A673 (cell line): ENCODE measurements at places on chromosomes 1 and 21.

DNA sequence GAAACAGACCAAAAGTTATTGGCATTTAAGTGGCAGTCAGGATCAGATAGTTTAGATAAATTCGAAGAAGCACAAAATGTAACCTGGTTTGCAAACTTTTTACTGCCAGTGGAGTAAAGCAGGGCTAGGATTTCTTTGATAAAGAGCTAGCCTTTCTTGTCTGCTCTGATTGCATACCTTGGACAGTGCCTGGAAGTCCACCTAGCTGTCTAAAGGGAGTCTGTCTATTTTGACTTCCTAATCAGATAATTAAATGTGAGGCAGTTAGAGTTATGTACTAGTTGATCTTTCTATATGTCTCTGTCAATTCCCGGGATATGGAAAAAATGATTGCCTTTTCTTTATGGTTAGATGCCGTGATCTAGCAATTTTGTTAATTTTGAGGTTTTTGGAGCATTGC lies 4.1 kb downstream of the GPSM2 start:
- DNase-seq = no peak

DNA sequence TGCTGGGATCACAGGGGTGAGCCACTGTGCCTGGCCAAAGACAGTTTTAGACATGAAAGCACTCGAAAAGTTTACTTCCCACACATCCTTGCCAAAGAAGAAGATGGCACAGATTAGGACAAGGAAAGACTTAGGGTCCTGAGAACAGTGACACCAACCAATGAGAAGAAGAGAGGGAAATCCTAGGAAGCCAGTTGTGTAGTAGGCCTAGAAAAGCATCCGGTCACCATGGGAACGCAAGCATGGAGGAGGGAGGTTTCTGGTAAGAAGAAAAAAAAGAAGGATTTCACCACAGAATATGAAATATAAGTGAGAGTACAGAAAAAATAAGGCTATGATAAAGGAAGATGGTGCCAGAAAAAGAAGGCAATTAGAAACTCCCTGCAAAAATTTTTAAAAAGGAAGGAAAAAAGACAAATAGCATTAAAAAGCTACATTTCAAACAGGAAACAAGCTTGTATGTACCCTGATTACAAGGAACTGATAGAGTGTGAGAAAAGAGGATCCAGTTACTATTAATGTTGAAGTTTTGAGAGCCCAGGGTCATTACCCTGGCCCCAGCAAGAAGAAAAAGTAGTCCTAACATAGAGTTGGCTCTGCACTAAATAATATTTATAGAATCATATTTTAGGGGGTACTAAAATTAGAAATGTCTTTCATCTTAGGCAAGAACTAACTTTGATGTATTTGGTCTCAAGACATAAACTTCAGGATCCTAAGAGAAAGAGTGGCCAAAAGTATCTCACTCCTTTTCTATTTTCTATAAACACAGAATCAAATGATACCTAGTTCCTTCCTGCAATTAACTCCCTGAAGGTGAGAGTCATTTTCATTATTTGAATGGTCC lies 16.1 kb downstream of the DIPK1A start:
- no peak for DNase-seq

GRCh38 chr1:226798427-226799411 lies 59.6 kb upstream of the ITPKB start:
- no peak for DNase-seq

- DNase-seq = no peak
Observed at GRCh38 chr1:94335447-94335846, 82.7 kb upstream of the ABCD3 start.

- no peak for DNase-seq
Observed at GRCh38 chr1:200366577-200367253, 43.1 kb downstream of the ZNF281 start.

- DNase-seq = no peak
Observed at GRCh38 chr1:9719978-9720722, 68.6 kb downstream of the PIK3CD start.

DNA sequence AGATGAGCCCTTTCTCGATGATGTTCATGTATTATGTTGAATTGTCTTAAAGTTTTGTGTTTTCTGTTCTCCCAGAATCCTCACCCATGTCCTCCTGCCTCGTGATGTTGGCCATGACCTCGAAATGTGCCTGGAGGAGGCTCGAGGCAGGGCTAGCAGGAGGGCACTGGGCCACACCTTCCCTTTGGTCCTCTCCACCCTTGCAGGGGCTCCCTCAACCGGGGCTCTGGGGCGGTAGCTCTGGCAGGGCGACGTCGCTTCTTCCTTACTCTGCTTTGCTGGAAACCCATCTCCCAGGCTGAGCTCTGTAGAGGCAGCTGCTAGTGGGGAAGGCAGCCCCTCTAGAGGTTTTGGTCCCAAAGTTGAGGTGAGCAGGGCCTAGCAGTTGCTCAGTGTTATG lies 14.3 kb downstream of the TFF3 start:
- DNase-seq = no peak

- DNase-seq = peak; percentile 70
Observed at GRCh38 chr21:45590726-45591618, 48.7 kb upstream of the SLC19A1 start.

GRCh38 chr1:86394416-86394815 lies 1.7 kb downstream of the ODF2L start:
- no peak for DNase-seq

GRCh38 chr1:61226791-61227567 lies 144.6 kb downstream of the NFIA start:
- DNase-seq = peak; percentile 54

GRCh38 chr1:10975567-10976326 lies 36.7 kb upstream of the TARDBP start:
- DNase-seq = peak; percentile 91

DNA sequence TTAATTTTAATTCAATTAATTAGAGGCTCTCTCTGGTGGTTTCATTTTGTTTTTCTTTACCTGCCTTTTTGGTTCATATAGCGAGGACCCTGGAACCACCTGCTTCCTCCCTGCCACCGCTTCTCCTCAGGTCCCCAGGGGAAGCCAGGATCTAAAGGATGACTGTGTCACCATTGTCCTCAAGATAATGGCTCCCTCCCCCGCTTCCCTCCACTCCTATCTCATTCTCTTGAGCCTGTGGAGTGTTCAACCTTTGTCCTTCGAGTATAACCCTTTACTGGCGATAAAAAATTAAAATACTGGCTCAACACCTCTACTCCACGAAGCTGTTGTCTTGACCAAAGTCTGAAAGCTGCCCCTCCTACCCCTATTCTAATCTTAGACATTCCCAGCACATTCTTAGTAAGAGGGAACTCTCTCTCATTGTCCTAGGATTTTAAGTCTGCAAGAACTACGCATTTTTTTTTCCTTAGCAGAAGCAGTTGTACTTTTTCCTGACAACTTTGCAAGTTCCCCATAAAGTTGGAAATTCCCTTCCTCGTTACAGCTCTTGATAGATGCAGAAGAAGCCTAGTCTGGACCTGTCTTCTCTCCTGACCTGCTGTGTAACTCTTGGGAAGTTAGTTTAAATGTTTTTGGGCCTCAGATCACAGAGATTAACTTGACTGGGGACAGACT lies 12.6 kb upstream of the MAPKAPK2 start:
- no peak for DNase-seq

DNA sequence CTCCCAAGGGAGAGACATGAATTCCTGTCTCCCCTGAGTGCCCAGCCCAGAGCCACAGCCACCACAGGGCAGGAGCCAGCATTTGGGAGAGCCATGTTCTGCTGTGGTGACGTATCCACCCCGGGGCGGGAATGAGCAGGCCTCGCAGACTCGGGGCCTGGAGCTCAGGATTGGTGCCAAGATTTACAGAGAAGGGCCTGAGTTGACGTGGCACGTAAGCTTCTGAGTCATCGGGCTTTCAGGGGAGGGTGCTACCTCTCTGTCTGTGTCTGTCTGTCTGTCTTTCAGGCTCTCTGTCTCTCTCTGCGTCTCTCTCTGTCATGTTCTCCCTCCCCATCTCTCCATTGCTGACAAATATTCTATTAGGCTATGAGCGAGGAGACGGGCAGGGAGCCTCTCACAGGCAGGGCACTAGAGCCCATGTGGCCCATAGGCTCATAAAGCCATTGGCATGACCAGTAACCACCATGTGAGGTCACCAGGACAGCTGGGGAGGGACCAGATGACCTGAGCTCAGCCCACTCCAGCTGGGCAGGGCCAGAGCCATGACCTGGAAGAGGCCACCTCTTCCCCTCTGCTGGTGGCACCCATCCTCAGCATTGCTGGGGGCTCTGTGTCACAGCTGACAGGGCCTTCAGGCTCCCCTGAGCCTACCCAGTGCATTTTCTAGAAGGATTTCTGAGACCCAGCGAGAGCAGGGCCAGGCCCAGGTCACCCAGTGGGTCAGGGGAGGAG lies 300.0 kb upstream of the VAMP3 start:
- DNase-seq = peak; percentile 94

GRCh38 chr1:10340930-10341590 lies 57.8 kb upstream of the PGD start:
- no peak for DNase-seq

GRCh38 chr1:224592636-224593582 lies 23.2 kb upstream of the CNIH3 start:
- DNase-seq = peak; percentile 8

- DNase-seq = no peak
Observed at GRCh38 chr1:57357462-57357861, 66.4 kb downstream of the DAB1 start.

DNA sequence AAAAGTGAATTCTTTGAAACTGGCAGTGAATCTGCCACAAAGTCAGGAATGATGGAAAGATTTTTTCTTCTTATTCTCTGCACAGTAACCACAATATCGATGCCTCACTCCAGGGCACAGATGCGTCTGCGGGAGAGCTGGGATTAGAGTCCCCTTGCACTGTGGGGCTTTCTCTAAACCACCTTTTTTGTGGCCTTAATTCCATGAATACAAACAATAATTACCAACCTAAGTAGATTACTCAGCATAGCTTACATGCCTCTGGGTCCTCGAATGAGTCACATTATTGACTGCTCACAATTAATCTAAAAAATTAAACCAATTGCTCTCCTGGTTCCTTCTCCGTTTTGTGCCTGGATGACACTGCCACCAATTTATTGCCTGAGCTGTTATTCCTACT lies 125.8 kb downstream of the KAZN start:
- DNase-seq = no peak
